ENCODE measurements at places on chromosomes 12 and 14.

GRCh38 chr12:53122961-53123468 lies 19.7 kb downstream of the SOAT2 start:
- DNase-seq: no peak

DNA sequence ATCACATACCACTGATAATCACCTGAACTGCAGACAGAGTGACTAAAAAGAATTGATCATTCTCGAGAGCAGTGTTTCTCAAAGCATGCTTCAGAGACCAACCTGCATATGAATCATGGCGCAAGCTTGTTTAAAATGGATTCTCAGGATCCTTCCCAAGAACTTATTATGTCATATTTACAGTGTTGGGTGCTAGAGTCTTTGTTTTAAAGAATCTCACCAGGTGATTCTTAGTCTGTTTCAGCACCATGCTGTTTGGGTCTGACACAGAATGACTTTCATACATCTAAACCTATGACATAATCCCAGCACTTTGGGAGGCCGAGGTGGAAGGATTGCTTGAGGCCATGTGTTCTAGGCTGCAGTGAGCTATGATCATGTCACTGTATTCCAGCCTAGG lies 31.3 kb upstream of the SSPN start:
- no peak for DNase-seq

DNA sequence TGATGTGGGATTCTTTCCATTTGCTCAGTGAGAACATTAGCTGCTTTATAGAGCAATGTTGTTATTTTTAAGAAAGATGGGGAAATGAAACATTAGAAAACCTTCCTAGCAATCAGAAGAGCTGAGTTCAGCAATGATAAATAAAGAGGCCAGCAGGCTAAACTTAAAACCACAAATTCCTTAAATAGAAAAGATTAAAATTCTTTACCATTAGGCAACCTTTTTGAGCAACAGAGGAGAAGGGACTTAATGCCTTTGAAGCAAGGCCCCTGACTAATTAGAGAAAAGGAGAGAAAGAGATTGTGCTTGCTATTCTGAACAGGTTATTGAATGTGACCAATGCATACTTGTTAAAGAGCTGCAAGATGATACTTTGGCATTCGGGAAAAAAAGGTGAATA lies 160.8 kb upstream of the LMO3 start:
- DNase-seq: no peak

GRCh38 chr14:34872822-34873588 lies 2.2 kb downstream of the BAZ1A start:
- DNase-seq: no peak

DNA sequence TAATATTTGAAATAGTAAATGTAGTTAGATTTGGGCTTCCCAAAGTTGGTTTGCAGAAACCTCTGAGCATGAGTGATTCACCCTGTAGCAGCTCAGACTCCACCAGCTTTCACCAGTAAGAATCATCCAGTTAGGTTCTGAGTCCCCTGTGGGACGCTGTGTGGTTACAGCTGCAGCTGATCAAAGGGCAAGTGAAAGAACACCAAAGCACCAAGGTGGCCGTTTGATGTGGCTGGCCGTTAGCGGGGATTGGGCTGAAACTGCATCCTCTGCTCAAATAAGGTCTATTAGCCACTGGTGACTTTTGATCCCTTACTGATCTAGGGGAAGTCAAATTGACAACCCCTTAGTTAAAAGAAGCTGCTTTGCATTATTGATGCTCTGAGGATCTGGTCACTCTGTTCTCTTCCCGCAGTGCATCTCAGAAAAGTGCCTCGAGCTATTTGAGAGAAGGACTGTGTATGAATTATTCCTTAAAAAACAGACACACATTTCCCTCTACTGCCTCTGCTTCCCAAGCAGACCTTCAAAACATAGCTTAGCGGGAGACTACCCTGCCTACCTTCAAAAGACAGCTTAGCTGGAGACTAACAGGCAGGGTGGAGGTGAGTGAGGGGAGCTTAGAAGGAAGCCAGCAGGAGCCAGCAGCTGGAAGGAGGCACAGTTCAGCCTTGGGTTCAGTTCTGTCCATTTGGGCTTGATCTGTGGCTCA lies 3.7 kb downstream of the ABHD12B start:
- DNase-seq: no peak

GRCh38 chr12:2651068-2651965 lies 143.5 kb upstream of the FKBP4 start:
- no peak for DNase-seq

GRCh38 chr14:44180975-44181374 lies 326.1 kb downstream of the FSCB start:
- DNase-seq: no peak

DNA sequence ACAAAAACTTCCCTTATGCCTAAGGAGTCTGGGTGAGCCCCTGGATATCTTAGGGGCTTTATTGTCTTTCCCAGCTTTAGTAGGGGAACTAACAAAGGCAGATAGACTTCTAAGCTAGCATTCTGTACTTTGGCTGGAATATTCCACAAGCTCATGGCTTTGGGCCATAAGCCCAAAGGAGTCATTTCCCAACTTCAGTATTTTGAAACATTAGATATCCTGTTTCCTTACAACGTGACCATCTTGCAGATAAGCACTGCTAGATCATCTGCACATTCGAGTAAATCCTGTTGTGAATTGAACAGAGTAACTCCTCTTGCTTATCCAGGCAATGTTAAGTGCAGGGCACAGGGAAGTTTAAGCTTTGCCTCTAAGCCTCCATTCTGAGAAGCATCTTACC lies 70.6 kb upstream of the ACTN1 start:
- no peak for DNase-seq

- DNase-seq: no peak
Observed at GRCh38 chr12:95322326-95322725, 104.7 kb downstream of the VEZT start.

- DNase-seq: no peak
Observed at GRCh38 chr14:64623554-64624165, 73.9 kb downstream of the PPP1R36 start.

DNA sequence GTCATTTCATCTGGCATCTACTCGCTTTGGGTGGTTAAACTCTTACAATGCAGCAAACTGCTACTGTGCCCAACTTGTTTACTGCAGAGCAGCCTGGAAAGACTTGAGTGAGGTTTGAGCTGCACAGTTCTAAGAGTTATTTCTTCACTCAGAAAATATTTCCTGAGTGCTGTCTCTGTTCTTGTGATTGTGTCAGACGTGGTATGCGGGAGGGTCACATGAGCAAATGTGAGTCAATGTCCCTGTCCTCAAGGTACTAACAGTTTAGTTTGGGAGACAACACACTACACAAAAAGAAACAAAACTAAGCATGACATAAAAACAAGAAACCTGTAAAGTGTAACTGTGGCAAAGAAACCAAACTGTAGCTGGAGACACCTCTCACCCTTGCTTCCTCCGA lies 32.4 kb downstream of the FLVCR2 start:
- no peak for DNase-seq

GRCh38 chr12:122934722-122935121 lies 31.5 kb downstream of the ABCB9 start:
- no peak for DNase-seq

DNA sequence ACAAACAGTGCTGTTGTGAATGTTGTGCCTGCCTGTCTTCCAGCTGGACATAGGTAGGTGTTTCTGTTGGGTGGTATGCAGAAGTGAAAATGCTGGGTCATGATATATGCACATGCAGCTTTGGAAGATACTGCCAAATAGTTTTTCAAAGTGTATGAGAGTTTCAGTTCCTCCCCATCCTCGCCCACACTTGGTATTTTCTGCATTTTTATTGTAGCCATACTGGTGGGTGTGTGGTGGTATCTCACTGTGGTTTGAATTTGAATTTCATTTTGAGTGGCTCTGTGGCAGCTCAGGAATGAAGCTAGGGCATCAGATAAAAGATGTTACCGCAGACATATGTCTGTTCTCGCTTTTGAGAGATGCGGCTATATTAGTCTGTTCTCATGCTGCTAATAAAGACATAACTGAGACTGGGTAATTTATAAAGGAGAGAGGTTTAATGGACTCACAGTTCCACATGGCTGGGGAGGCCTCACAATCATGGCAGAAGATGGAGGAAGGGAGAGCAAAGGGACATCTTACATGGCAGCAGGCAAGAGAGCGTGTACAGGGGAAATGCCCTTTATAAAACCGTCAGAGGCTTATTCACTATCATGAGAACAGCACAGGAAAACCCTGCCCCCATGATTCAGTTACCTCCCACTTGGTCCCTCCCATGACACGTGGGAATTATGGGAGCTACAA lies 183.1 kb downstream of the CAND1 start:
- no peak for DNase-seq

- no peak for DNase-seq
Observed at GRCh38 chr14:97010491-97011160, 213.4 kb downstream of the VRK1 start.

DNA sequence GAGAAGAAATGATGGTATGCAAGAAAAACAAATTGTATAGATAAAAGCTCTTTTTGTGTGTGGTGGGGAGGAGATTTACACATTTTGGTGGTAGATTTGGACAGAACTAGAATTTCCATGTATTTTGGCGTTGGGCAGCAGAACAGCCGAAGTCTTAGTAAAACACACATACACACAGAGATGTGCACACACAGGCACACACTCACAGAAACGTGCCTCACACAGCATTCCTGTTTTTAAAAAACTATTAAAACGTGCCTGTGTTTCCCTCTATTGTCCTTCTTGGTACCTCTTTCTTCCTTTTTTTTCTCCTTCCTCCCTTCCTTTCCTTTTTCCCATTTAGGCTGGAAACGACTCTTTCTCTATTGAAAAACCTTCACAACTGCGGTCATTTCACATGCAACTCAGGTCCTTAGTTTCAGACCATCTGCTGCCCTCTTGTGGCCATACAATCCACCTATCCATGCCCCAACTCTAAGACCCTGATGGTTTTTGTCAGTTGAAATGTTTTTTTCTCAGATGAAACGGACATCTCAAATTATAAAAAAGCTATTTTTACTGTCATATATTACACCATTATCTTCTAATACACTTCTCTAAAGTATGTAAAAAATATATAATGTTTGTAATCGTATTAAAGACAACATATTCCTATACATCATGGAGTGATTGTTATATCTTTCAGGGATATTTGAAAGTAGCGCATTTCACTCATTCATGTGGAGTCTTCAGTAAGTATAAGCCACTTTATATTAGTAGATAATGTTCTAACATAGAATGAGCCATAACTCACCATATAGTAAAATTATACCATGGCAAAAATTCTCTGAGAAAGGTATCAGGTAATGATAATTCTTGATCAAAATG lies 386.7 kb upstream of the NOVA1 start:
- peak; percentile 27 for DNase-seq

DNA sequence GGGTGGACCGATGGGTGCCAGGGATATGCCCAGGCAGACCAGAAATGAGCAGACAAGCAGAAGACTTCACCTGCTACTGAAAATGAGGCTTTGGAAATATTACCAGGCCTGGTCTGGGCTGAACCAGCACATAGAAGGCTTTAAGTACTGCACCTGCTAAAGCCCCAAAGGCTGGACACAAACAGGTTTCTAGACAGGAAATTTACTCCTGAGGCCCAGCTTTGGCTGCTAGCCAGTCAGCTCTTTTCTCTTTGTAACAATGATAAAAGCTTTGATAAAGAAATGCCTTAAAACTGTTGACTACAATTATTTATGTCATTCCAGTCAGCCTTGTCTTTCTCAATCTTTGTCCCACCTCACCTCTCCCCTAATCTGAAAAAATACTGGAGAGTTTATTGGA lies 228.9 kb upstream of the EGLN3 start:
- no peak for DNase-seq

DNA sequence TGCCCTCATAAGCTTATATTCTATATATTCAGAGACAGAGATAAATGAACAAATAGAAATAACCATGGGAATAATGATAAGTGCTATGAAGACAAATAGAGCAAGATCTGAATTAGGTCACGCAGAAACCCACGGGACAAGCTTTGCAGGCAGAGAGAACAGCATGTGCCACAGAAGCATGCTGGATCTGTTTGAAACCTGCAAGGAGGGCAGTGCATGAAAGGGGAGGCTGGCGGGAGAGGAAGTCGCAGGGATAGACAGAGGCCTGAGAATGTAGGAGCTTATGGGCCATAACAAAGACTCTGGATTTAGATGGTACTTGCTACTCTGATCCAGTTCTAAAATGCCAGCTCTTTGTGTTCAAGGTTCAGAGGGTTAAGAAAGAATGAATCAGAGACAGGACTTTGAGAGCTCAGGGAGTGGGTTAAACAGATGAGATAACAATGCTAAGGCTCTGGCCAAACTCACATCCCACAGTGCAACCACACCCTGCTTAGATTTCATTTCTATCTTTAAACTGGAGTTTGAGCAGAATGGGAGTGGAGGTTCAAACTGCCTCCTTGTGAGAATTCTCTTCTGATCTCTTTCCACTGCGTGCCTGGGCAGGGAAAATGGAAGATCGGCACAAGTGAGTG lies 49.2 kb upstream of the PPP1R12A start:
- DNase-seq: no peak

- no peak for DNase-seq
Observed at GRCh38 chr14:91519239-91520036, 9.3 kb upstream of the PPP4R3A start.

- no peak for DNase-seq
Observed at GRCh38 chr14:76759589-76759988, 1.7 kb upstream of the VASH1 start.

- no peak for DNase-seq
Observed at GRCh38 chr12:82555699-82556098, 131.0 kb upstream of the TMTC2 start.

GRCh38 chr12:114975640-114976310 lies 291.8 kb upstream of the TBX3 start:
- DNase-seq: no peak

DNA sequence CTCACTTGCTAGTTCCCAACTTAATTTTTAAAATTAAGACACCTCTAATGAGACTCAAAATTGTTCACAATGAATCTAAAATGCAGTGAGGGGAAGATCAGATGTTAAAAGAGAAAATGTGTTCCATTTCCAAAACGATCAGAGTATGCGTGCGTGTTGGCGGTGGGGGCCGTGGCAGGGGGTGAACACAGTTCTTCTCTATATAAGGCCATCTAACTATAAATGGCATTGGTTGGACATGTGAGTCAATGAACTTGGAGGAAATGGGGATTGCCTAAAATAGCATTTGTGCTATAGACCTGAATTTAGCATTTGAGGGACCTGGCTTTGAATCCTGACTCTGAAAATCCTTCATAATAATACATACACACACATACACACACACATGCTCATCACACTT lies 149.4 kb downstream of the FOXN3 start:
- no peak for DNase-seq

DNA sequence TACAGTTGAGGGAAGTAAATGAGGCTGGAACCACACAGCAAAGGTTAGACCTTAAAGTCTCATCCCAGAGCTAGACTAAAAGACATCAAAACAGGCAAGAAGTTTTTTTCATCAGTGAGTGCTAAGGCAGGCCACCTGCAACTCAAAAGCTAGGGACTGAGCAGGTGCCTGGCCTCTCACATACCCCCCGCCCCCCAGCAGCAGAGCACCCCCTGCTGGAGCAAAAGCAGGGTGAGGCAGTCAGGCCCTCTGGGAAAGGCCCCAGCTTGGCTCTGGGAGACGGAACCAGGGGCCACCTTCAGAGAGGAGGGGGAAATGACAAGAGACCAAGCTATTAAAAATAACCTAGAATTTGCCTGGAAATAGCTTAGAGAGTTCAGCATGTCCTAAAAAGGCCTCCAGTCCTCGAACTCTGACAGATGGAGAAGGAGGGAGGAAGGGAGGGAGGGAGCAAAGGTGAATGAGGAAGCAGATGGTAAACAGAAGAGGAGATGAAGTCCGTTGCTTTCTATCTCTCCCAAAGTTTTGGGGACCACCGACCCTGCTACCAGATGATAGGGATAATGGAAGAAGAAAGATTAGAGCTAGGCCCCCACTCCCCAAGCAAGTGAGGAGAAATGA lies 1.8 kb downstream of the ITGA7 start:
- peak; percentile 20 for DNase-seq

Data from erythroblast (primary cell).